ENCODE measurements at places on chromosomes 12 and 14. TPM values are rescaled to one million over a fixed set of nuclear protein-coding genes. Genes with fewer than 3 reads are reported as not detected.

CLIP1 gene
- 88.1 TPM for total RNA-seq

ARMH4 gene
- total RNA-seq: 25.3 TPM

RNASE7 gene
- total RNA-seq: 4.1 TPM

CISTR gene
- total RNA-seq: not detected

RPL10L gene
- total RNA-seq: not detected

GARIN6 gene
- total RNA-seq: 0.24 TPM
